ENCODE measurements at places on chromosomes 4 and X.

GRCh38 chr4:139854668-139855403 lies 189.2 kb downstream of the MGST2 start:
- no peak for DNase-seq

GRCh38 chr4:154927126-154927680 lies 146.1 kb downstream of the RBM46 start:
- DNase-seq = no peak

DNA sequence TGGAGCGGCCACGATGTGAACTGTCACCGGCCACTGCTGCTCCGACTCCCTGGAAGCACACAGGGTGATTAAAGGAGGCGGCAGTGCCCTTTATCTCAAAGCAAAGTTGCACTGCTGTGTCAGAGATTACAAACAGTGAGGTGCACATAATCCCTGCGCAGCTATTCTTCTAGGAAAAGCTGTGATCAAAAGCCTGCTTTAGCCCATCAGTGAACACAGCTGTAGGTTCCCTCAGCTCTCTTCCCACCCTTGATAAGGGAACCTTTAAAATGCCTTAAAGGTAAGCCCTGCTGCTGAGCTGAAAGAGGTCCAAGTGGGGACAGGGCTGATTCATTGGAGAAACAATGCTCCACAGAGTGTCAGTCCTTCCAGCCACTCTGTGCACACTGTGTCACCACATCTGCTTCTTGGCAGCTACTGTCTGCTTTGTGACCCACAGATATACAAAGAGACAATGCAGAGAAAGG lies 127.6 kb downstream of the EIF4E start:
- DNase-seq = no peak

DNA sequence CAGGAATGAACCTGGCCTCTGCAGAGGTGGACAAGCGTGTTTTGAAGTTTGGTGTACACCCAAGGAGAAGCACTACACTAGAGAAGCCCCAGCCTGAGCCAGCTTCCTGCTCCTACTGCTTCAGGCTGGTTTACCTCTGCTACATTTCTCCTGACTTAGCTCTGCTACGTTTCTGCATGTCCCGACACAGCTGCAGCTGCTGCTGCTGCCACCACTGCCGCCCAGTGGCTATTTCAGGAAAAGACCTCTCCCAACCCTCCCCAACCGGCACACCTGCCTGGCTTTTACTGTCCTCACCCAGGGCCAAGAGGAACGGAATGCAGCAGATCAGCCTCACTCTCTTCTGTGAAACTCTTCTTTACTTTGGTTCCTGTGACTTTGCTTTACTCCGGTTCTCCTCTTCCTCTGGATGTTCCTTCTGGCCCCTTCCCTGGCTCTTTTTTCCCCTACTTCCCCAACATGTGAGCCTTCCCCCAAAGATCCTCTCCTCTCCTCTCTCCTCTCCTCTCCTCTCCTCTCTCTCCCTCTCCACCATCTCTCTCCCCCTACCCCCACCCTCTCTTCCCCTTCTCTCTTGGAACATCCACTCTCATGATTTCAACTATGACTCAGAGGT lies 3.1 kb upstream of the P2RY4 start:
- DNase-seq = peak; percentile 16

DNA sequence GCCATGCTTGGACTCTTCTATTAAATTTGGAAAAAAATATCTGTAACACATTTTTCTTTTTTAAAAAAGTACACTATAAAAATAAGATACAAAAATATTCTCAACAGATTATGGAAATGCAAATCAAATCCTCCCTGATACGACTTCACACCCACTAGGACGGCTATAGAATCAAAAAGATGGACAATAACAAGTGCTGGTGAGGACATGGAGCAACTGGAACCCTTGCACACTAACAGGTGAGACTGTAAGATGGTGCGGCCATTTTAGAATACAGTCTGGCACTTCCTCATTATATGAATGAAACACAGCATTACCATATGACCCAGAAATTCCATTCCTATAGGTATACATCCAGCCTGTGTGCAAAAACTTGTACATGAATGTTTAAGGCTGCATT lies 83.6 kb downstream of the GATB start:
- no peak for DNase-seq

DNA sequence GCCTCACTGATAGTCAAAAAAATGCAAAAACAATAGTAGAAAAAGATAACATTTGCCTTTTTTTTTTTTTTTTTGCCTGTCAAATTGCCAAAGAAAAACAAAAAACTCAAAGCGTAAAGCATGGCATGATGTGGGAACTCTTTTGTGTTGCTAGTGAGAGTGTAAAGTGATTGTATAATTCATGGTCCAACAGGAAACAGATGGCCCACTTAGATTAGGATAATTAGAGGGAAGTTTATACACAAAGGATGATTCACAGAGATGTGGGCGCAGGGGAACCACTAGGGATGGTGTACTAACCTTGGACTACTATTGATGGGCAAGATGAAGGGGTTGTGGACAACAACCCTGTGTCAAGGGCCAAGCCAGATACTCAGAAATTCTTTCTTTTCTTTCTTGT lies 16.4 kb downstream of the MCUB start:
- no peak for DNase-seq

DNA sequence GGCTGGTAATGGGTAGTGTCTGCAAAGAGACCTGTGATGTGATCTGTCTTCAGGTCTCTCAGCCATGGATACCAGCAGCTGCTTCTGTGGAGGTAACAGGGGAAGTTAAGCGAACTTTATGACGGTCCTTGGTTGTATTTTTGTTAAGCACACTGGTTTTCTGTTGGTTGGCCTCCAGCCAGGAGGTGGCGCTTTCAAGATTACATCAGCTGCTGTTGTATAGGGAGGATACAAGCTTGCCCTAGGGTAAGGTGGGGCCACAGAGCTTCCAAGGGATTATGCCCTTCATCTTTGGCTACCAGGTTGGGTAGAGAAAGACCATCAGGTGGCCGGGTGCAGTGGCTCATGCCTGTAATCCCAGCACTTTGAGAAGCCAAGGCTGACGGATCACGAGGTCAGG lies 834.2 kb upstream of the GALNTL6 start:
- no peak for DNase-seq
